SHP77 treated with DMSO at 0.1 percent for 48 hours (cell line): ENCODE measurements at places on chromosomes 1 and 21.

- no peak for DNase-seq
Measured at GRCh38 chr1:67960766-67961165, 89.7 kb downstream of the DIRAS3 start.

DNA sequence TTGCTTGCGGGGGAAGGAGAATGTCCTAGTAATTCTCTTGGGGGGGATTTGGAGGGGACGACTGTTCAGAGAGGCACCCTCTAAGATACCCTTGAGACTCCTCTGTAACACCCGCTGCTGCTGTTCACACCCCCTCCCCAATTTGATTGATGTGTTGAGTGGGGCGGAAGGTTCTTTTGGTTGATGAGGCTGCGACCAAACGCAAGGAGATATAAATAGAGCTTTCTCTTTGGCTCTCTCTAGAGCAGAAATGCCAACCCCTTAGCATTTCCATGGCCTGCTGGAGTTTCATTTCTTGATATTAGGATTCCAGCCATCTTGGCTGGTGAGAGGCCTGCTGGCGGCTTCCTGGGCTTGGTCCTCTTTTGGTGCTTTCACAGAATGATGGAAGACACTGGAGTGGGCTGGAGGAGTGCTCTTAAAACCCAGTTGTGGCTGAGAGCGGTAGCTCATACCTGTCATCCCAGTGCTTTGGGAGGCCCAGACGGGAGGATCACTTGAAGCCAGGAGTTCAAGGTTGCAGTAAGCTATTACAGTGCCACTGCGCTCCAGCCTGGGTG lies 2.0 kb downstream of the PIK3CD start:
- no peak for DNase-seq

GRCh38 chr1:22044690-22045420 lies 7.7 kb upstream of the CDC42 start:
- DNase-seq: no peak

DNA sequence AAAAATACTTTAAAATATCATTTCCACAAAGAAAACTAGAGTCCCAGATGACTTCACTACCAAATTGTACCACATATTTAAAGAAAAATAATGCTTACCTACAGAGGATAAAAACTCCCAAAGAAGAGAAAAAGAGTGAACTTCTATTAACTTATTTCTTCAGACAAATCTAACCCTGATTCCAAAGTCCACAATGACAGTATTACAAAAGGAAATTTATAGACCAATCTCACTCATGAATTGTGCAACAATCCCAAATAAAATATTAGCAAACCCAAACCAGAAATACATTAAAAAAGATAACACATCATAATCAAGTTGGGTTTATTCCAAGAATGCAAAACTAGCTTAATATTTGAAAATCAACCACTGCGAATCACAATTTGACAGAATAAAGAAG lies 161.4 kb upstream of the GALNT2 start:
- no peak for DNase-seq

DNA sequence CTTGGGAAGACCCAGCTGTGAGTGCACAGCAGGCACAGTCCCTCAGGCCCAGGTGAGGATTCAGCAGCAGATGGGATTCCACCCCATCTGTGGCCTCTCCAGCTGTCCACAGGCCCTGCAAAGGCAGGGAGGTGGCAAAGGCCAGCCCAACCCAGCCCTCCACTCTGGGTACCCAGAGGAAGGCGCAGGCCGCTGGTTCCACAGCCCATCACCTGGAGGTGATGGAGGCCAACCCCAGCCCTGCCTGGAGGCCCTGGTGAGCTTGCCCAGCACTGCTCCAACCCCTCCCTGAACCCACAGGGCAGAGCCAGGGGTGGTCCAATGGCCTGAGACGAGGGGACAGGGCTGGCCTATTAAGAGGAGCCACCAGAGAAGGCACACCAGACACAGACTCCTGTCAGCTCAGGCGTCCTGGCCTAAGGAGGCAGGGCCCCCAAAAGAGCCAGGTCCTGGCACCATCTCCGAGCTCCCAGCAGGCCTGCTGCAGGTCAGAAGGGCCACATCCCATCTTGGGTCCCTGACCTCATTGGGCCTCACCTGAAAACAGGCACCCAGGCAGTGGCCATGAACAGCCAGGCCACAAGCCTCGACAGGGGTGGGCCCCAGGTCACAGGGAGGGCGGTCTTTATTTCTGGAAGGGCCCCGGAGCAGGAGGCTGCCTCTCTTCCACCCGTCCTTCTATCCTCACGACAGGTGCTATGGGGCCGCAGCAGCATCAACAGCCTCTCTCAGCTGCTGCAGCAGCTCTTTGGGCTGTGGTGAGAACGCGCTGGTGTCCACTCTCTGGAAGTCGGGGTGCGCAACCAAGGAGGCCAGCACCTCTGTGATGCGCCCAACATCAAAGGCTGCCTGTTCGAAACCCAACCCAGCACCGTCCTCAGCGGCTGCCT lies 3.2 kb downstream of the JMJD4 start:
- no peak for DNase-seq

DNA sequence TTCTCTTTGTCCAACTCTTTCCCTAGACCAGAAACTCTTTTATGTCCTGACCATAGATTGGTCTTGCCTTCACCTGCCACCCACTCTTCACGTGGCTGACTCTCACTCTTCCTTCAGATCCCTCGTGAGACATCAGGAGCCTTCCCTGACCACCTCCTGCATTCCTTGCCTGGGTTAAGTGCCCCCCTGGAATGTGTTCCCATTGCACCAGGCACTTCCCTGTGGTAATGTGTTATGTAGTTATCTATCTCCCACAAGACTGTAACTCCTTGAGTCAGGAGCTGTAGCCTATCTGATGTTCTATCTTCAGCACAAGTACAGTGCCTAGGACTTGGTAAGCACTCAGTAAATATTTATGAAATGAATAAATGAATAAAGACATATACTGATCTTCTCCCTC lies 111.2 kb upstream of the CTTNBP2NL start:
- no peak for DNase-seq

- no peak for DNase-seq
Measured at GRCh38 chr1:46635205-46635604, 18.6 kb upstream of the MOB3C start.
